ENCODE measurements at places on chromosomes 2 and 18.
A peak's percentile ranks its signal among the peaks of the same experiment; 100 is the strongest.

DNA sequence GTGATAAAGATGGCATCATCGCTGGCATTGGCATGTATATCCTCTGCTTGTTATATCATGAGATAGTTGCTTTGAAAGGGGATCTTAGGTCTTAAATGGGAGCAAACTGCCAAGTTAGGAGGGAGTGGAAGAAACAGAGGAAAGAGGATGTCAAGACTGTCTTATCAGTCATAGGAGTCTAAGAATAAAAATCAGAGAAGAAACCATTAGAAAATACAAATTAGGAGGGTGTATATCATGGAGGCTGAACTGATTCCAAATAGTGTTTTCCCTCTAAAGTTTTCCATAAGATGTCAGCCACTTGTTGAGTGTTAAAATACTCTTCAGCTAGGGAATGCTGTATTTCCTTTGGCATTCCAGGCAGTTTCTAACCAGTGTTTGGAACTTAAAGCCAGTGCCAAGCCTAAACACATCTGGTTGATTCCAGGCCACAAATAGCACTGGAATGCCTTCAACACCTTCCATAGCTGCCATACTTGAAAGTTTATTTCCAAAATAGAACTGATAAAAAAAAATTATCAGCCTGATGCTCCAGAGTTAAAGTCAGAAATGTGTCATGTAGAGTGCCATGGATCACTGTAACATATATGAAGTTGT lies 129.4 kb downstream of the ZEB2 start:
- DNase-seq = no peak

DNA sequence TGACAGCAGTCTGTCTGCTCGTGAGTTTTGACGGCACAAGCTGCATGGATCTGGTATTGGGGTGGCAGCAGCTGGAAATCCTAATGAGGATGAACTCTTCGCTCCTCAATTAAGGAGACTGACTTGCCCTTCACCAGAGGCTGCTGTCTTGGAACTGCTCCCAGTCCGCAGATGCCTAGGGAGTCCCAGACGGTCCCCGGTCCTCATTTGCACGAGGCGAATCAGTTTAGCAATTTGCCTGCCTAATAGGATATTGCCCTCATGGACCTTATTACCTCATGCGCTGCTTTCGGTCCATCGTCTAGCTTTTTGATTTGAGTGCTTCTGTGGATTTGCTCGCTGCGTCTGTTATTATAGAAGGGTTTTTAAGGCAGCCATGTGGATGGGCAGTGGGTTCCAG lies 40.6 kb downstream of the ASAP2 start:
- DNase-seq = no peak

GRCh38 chr2:30030361-30030760 lies 109.0 kb upstream of the ALK start:
- no peak for DNase-seq

DNA sequence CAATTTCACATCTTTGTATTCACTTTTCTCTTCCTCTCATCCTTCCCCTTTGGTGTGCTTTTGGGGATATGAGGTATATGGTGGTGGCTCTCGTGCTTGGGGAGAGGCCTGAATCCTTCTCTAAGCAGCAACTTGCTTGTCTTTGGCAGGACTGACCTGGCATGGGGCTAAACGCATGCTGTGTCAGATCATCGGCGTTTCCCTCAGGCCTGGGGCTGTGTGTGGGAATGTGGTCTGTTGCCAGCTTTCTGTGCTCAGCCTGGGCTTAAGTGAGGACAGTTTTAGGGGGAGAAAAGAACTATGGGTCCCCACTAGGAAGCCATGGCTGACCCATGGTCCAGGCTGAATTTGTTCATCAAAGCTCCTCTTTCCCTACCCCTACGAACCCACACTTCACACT lies 60.7 kb downstream of the TET3 start:
- DNase-seq = no peak

GRCh38 chr2:114442510-114442909 lies at the start of gene DPP10:
DPP10 (plus strand) TSS chr2:114442641.
- peak; percentile 86 for DNase-seq

GRCh38 chr2:78989051-78989450 lies 36.5 kb upstream of the REG3G start:
- DNase-seq = no peak

- no peak for DNase-seq
Measured at GRCh38 chr18:46680784-46681695, 24.0 kb upstream of the LOXHD1 start.

DNA sequence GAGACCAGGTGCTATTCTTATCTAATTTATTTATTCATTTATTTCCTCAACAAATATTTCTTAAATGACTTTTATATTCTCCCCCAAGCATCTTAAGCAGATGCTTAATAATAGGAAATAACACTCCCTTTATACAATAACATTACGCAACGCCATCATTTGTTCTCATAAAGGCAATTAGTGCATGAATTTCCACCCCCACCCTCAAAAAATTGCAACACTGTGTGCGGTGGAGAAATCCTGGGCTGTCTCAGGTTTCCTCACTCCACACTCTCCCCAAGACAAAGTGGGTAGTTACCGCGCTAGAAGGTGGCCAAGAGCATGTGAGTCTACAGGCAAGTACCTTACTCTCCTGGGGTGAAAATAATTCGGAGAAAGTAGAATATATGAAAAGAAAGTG lies 37.0 kb upstream of the CTDP1 start:
- DNase-seq = no peak

GRCh38 chr18:39701055-39701783 lies 2135.6 kb upstream of the CELF4 start:
- no peak for DNase-seq

- DNase-seq = no peak
Measured at GRCh38 chr18:45412577-45412976, 202.7 kb upstream of the SLC14A2 start.

DNA sequence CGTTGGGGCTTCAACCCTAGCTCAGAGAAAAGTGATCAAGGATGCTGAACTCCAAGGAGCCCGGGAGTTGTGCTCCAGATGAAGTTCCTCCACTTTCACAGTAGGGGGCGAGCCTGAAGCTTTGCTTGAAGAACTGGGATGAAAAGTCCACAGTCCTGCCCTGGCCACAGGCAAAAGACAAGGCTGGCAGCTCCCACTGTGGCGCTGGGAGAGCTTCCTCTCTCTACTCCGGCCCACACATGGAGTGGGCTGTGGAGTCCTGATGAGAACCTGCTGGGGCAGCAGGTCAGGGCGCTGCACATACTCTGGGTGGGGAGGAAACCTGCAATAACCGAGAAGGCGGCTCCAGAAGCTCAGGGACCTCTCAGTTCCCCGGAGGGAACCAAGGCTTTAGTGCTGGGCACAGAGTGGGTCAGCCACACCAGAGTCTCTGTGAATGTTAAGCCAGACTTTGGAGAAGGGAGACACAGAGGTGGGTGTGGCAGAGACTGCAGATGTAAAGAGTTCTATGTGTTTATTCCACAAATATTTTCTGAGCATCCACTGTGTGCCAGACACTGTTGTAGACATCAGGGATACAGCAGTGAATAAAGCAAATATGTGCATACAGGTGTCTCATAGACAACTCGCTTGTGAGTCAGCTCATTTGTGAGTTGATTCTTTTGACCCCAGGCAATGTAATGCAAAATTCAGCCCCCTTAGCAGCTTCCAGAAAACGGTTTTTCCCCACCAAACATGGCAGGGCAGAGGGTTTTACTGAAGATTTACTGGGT lies 48.0 kb upstream of the MRPL33 start:
- DNase-seq = peak; percentile 69

- DNase-seq = no peak
Measured at GRCh38 chr2:8573234-8573941, 108.5 kb upstream of the ID2 start.

GRCh38 chr2:130728007-130728454 lies 839 bp upstream of the GPR148 start:
- DNase-seq = no peak

DNA sequence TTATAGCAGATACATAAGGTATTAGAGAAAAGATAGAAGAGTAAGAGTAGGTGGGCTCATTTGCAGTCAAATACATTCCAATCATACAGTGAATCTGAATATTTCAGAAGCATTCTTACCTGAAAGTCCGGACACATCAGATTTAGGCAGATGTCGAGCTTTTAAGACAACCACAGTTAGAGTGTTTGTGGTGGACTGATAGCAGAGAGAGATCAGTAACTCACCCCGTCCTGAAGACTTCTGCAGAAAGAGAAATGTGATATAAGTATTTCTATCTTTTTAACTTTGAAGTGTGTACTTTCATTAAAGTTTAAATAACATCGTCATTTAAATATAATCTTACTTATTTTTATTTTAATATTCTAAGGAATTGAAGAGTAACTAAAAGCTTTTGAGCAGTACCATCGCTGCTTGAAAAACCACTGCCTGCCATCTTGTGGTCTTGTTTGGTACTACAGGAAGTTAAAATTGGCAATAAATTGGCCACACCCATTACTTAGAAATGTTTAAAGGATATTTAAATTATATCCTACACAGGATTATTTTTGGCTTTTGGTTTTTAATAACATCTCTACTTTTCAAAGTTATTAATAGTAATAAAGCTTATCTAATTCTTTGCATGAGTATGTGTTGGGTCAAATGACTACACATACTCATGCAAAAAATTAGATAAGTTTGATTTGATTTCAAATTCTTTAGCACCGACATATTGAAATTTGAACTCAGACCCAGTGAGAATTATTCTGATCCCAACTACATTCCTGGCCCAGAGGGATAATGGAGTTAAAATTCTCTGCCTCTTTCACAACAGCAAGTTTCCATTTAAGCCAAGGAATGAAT lies 5.5 kb downstream of the SYT4 start:
- DNase-seq = peak; percentile 33

- DNase-seq = peak; percentile 52
Measured at GRCh38 chr18:74081966-74082741, 65.5 kb downstream of the FBXO15 start.
